CD4-positive, alpha-beta T cell (primary cell): ENCODE measurements at places on chromosomes 2 and 18.

DNA sequence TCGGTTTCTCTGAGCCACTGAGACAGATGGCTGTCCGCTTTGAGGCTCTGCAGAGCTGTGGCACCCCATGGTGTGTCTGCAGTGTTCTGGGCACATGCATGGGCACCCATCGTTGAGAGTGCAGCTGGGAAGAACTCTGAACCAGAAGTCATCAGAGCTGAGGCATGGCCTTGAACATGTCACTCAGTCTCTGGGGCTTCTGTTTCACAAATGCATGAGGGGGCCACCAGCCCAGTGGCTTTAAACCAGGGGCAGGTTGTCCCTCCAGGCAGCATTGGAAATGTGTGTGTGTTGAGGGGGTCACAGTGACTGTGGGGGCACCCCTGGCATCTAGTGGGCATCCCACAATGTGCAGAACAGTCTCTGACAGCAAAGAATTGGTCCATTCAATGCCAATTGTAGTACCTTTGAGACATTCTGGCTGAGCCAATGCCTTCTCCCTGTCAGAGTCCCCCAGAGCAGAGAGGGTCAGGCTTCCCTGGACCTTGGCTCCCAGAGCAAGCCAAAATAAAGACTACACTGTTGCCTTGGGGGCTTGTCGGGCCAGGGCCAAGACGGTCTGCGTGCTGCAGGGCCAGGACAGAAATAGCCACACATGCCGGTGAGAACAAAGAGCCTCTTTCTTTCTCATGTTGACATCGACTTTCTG is 9.3 kb upstream of the PSMD1 start:
- DNase-seq = no peak

- no peak for DNase-seq
Measured at GRCh38 chr2:11930211-11930761, 183.9 kb downstream of the LPIN1 start.

- no peak for DNase-seq
Measured at GRCh38 chr2:145086910-145087309, 567.0 kb upstream of the ZEB2 start.

GRCh38 chr2:98028931-98029717 is 33.4 kb upstream of the TMEM131 start:
- no peak for DNase-seq

- DNase-seq = no peak
Measured at GRCh38 chr2:234706086-234706485, 209.2 kb upstream of the ARL4C start.

DNA sequence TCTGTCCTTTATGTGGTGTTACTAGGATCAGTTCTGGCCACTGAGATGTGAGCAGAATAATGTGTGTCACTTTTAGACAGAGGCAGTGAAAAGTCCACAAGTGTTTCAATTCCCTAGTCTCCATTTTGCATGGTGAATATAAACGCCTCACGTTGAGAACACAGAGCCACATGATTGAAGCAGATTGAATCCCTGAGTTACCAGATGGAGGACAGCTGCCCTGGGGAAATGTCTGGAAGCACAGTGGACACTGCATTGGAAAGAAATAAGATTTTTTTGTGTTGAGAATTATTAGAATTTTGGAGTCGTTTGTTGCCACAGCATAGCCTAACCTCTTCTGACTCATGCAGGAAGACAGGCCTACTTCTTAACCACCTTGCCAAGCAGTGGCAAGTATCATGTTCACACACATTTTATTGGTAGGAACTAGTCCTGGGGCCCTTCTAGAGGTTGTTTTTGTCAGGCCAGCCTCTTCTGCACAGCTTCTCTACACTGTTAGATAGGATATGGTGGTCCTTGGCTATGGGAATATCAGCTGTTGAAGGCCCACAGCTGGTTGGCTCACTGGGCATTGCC is 188.6 kb downstream of the TMEM182 start:
- DNase-seq = no peak

- DNase-seq = no peak
Measured at GRCh38 chr18:45850021-45850420, 24.5 kb downstream of the SIGLEC15 start.

GRCh38 chr2:162075689-162076132 is 1.7 kb upstream of the DPP4 start:
- no peak for DNase-seq

DNA sequence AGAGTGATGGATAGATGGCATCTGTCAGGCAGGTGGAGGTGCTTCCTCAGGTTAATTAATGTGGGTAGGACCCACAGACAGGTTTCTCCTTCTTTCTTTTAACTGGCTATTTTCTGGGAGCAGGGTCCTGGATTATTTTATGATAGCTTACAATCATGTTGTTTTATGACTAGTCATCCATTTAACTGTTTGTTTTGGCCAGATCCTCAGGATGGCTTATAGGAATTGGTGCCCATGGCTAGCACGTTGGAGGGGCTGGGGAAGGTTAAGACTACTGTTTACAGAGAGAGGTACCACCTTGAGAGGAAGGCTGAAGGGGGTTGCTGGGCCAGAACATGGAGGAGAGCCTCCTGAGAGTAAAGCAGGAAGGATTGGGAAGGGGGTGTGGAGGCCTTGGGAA is 78.0 kb upstream of the MGAT5 start:
- no peak for DNase-seq

DNA sequence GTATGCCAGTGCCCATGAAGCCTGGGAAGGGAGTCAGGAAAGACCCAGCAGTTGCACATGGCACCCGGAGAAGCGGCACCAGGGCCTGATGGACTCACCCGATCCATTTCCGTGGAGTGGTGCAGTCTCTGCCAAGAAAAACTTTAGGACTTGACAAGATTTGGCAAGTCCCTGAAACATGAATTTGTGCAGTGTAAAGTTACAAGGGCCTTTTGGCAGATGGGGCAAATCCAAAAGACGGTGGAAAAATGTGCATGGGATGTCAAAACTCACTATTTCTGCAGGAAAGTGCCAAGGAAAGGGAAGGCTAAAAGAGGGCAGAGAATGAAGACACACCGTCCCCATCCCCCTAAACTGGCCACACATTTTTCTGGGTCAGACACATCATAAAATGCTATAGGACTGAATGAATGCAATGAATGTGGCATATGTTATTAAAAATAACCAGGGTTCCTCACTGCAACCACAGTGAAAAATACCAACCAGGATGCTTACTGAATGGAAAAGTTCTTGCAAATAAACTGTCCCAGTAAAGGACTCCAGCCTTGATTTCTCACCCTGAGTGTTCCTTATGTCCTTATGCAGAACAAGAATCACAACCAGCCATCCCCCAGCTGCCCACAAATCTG is 173.5 kb upstream of the SIX2 start:
- DNase-seq = no peak

DNA sequence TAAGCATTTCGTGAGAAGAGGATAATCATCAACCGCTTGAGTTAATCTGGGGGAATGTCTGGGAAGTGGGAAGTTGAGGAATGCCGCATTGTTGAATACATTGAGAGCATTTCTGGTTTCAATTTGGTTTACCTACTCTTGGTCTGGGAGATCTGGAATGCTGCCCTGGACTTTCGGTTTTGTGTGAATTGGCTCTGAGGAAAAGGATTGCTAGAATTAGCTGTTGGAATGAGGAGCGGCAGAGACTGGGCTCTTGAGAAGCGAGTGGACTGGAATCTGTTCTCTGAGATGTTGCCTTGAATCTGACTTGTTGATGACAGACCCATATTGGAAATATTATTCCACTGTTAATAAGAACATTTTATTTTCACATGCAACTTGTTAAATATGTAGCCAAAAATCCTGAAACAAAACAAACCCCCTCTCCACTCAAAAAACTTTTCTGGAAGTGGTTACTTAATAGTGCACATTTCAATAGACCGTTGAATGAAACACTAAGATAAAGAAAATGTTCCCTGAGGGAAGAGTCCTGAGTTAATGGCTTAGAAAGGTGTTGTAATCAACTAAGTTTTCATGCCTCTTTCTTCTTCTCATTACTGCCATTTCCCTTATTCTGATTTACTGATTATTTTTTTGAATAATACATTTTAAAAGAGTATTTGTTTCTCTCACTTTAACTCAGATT is 50.8 kb downstream of the PTPRM start:
- no peak for DNase-seq

DNA sequence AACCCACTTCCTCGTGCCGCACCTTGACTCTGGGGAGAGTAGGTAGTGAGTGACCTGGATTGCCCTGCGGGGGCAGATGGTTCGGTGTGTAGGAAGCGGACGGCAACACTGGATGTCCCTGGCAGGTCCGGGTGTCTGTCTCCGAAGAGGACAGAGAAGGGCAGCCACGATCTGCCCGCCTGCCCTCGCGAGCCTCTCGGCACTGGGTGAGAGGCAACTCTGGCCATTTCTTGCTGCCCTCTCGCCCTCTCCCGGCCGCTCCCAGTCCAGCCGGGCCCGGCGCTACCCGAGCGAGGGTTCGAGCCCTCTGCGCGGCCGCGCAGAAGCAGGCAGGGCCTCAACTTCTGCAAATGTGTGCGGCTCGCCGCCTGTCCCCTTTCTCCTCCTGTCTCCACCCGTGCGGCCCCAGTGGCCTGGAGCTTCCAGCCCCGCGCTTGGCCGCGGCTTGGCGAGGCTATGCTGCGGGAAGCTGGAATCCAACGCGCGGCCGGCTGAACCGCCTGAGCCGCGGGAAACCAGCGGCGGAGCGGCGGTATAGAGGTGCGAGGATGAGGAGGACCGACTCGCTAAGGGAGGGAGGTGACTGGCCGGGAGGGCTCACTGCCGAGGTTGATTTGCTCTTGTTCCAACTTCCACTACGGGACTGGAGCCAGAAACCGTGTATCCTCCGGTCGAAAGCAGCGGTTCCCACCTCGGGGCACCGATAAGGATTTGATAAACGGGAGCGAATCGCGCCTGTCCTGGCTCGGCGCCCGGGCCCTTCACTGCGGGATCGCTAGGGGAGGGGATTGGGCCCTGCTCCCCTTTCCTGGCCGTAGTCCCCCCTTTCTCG is 1.5 kb downstream of the EPAS1 start:
- DNase-seq = no peak
